ENCODE measurements at places on chromosomes 13 and 19.

DNA sequence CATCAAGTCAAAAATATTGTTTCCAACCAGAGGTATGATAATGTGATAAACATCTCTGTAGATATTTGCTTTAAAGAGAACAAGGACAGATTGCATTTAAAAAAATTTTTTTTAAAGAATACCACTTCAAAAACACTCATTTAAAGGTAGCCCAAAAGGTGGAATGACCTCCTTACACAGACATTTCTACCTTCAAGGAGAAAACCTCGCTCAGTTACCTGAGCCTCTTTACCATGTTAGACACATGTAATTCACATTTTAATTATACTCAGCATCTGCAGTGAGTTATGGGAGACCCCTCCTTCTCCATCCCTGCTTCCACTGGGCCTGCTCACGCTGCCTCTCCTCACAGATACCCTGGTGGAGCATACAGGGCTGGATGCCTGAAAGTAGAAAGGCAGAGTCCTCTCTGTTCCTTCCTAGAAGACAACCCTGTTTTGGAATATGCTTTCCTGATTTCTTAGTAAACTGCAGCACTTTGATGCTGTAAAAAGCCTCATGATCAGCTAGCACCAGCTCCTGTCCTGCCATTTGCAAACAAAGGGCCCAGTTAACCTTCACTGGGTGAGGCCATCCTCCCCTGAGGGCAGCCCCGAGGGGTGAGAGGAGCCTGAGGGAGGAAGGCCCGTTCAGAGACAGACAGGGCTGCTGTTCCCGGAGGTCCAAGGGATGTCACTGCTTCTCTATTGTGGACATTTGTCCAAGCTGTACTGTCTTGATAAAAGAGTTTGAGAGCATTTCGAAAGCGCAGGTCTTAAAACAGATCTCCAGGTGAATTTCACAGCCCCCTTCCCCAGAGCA, 117.8 kb downstream of the IRS2 start:
- DNase-seq = no peak

DNA sequence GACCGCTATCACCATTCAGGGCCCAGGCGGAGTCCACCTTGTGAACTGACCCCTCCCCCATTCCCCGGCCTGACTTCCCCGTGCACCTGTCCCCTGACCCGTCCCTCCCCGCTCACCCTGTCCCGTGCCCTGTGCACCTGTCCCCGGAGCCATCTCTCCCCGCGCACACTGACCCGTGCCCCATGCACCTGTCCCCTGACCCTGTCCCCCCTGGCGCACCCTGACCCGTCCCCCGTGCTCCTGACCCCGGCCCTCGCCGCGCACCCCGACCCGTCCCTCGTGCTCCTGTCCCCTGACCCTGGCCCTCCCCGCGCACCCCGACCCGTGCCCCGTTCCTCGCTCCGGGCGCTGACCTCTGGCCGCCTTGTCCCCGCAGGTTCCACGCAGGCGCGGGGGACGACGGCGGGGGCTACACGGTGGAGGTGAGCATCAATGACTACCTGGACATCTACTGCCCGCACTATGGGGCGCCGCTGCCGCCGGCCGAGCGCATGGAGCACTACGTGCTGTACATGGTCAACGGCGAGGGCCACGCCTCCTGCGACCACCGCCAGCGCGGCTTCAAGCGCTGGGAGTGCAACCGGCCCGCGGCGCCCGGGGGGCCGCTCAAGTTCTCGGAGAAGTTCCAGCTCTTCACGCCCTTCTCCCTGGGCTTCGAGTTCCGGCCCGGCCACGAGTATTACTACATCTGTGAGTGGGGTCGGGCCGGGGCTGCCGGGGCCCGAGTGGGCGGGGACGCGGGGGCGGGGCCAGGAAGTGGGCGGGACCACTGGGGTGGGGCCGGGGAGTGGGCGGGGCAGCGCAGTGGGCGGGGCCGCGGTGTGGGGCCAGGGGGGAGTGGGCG, 9.7 kb downstream of the EFNA2 start:
- peak; percentile 54 for DNase-seq

- DNase-seq = peak; percentile 76
Measured at GRCh38 chr19:10888421-10888866, 17.1 kb downstream of the CARM1 start.

- no peak for DNase-seq
Measured at GRCh38 chr19:49730166-49730565, 32.9 kb downstream of the TSKS start.

DNA sequence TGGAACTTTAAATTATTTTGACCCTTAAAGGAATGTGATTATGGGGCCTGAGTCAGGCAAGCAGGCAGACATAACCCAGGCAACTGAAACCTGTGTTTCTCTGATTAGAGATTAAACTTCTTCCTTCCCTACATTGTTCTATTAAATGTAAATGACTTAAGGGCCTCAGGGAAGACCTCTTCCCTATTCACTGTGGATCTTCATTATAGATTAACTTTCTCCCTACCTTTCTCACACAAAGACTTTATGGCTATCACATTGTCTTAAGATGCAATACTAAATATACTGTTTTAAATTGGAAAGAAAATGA, 8.8 kb upstream of the METTL21C start:
- DNase-seq = no peak

DNA sequence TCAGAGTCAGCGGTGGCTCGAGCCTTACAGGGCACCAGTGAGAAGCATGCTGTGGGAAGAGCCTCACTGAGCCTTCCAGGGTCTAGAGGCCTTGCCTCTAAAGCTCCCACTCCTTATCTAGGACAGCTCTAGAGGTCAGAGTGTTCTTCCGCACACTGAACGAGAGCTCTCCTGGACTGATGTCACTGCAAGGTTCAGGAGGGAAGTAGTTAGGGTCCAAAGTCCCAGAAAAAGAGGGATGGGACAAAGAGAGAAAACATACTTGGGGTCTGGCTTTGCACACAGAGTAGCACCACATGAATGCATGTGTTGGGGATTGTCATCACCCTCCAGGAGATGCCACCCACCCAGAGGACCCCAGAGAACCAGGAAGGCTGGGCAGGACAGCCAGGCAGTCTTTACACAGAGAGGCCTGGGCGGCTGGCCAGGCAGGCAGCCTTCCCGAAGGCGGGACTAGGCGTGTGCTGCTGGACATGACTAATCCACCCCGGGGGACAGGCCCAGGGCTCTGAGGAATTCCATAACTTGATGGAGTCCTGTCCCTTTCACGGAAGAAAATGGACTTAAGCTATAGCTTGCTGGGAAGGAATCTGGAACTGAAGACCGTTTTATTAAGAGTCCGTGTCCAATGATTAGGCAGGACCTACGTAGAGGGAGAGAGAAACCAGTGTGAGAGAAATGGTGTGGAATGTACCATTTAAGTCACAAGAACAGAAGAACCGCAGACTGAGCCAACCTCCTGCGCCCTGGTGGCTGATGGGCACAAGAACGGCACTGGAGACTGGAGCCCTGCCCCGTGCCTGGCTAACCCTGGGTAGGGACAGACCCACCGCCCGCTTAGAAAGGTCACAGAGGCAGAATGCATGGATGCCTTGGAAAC, 16.6 kb upstream of the EPHX3 start:
- no peak for DNase-seq

DNA sequence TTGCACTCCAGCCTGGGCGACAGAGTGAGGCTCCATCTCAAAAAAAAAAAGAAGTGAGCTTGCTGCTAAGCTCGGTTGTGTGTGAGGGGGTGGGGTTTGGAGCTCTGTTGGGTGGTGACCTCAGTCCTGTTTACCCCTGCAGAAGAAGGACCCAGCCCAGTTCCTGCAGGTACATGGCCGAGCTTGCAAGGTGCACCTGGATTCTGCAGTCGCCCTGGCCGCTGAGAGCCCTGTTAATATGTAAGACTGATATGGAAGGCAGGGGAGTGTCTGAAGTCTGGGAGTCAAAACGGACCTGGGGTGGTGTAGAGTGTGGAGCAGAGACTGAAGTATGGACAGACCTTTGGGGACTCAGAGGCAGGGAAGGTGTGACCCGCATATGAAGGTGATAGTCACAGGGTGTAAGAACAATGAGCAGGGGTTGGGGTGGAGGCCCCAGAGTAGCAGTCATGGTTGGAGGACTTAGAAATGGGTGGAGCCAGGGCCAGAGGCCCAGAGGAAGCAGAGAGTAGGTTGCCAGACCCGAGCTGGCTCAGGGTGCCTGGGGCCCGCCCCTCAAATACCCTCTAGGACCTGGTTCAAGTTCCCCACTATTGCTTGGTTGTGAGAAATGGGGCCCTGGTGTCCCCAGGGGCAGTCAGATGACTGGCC, 13.2 kb downstream of the CLASRP start:
- DNase-seq = no peak

DNA sequence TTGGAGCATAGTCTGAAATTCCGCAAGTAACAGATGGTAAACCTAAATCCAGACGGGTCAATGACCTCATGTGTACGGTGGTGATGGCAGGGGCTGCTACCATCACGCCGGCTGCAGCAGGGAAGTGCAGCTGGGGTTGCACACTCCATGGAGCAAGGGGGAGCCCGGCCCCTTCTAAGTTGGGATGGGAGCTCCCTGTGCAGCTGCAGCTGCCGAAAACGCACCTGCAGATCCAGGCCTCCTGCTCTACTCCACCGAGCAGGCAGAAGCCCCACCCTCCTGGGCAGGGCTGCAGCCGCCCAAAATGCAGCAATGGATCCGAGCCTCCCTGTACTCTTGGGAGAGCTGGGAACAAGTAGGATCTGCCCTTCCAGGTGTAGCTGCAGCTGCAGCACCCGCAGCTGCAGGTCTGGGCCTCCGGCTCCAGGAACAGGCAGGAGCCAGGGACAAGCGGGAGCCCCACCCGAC, 25.5 kb downstream of the KBTBD6 start:
- DNase-seq = peak; percentile 26

DNA sequence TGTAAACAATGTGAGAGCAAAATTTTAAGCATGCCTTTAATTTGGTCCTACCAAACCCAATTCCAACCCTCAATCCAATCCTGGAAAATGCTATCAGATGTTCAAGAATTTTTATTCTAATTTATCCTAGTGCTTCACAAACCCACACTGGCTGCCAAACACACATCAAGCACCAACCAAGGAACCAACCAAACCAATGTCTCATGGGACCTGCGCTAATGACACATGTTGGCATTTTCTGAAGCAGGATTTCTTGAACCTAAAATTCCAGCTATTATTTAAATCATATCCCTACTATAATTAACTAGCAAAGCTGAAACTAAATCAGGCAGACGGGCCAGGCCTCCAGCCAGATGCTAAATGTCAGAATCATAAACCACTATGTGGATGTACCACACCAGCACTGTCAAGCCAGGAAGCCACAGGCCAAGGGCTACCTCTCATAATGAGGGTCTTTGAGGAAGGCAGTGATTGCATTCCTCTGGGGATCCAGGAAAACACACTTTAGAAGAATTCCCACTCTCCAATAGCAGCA, 5.8 kb downstream of the LATS2 start:
- DNase-seq = no peak

- DNase-seq = no peak
Measured at GRCh38 chr19:16969135-16969534, 57.5 kb downstream of the CPAMD8 start.

- no peak for DNase-seq
Measured at GRCh38 chr19:4639531-4640246, 373 bp downstream of the TNFAIP8L1 start.

DNA sequence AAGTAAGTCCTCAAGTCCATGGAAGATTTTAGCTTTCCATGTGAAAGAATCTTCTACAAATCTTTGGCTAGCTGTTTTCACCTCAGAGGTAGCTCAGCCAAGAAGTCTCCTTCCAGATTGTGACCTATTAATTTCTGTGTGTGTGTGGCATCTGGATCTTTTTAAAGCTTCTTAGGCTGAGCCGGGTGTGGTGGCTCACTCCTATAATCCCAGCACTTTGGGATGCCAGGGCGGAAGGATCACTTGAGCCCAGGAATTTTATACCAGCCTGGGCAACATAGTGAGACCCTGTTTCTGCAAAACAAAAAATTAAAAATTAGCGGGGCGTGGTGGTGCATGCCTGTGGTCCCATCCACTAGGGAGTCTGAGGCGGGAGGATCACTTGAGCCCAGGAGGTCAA, 13.4 kb upstream of the SLC44A2 start:
- DNase-seq = no peak

DNA sequence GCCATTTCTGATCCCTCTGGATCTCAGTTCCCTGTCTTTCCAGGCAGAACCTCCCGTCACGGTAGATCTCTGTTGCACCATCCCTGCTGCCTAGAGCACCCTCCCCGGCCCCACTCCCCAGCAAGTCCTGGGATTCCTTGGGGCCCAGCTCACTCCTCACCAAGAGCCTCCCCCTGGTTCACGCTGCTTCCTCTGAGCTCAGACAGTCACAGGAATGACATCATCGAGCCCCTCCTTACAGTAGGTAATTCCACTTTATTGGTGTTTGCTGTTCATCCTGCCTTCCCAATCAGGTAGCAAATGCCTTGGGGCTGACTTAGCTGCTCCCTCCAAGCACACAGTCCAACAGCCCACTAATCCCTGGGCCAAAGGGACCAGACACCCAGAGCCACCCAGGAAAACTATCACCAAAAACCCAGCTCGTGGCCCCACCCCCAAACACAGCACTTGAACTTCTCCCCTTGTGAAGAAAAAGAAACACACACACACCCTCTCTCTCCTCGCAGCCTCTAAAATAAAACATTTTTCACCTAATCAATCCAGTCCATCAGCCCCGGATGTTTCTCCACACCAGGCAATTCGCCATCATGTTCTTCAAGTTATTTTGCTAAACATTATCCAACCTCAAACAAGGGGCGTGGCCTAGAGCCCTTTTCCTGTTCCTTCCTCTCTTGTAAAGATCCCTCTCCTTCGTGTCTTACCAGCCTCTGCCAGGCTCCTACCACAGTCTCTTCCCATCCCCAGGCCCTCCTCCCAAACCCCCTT, 2.5 kb downstream of the NAPA start:
- DNase-seq = no peak

GRCh38 chr13:114119196-114119595, 13.2 kb downstream of the RASA3 start:
- peak; percentile 71 for DNase-seq

DNA sequence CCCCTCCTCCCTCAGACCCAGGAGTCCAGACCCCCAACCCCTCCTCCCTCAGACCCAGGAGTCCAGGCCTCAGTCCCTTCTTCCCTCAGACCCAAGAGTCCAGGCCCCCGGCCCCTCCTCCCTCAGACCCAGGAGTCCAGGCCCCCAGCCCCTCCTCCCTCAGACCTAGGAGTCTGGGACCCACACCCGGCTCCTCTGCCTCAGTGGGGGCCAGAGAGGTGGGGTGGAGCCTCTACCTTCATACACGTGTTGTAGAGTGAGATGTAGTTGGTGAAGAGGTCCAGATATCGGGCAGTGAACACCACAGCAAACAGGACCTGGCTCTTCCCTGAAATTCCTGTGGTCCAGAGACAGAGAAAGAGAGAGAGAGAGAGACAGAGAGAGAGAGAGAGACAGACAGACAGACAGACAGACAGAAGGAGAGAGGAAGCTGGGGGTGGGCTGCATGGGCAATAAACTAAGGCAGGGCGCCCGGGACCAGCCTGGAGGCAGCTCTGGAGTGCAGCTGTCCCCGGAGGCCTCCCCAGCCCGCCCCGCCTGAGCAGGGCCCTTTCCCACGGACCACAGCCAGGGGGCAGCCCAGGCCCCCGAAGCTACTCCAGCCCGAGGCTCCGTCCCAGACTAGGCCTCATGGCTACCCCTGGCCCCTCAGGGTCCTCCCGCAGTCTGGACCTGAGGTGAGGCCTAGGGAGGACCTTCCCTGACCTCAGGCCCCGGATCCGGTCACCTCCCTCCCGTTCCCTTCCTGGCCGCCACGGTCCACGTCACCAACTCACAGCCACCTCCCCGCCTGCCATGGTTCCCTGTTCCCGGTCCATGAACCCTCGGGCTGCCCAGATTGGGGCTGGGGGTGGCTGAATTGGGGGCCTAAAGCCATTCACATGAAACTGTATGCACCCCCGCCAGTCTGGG, 907 bp downstream of the KDELR1 start:
- DNase-seq = peak; percentile 88

Measured in glutamatergic neuron (in vitro differentiated cells).